Pulmonary artery endothelial cell (primary cell): ENCODE measurements at places on chromosomes 3 and 15. TPM values are rescaled to one million over a fixed set of nuclear protein-coding genes. Genes with fewer than 3 reads are reported as not detected.

The FRMD4B gene
- 96.7 and 103 TPM in 2 replicates for total RNA-seq

The KCNMB3 gene
- 0.46 and 1.4 TPM in 2 replicates for total RNA-seq

The MCF2L2 gene
- total RNA-seq = 0.53 and 1.2 TPM in 2 replicates

The CRYGS gene
- 1.1 and 1.4 TPM in 2 replicates for total RNA-seq

The ZBTB11 gene
- 18.4 and 29.8 TPM in 2 replicates for total RNA-seq
